Putamen (tissue), 1 donor: ENCODE measurements at places on chromosomes 1 and 21.

DNA sequence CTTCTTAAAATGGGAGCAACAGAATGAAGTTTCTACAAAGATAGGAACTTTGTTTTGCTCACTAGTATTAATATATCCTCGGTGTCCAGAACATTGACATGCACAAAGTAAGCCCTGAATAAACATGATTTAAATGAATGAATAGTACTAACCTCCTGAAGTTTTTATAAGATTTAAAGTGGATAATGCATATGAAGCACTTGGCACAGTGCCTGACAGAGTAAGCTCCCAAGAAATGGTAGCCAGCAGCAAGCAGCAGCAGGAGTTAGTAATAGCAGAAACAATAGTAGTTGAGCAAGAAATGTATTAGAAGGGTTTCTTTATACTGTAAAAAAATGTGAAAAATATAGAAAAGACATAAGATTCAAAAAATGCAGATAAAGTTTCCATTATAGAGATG, 258.1 kb upstream of the C1orf87 start:
- DNase-seq = no peak

GRCh38 chr1:9294910-9295636, 2.4 kb downstream of the SPSB1 start:
- no peak for DNase-seq

DNA sequence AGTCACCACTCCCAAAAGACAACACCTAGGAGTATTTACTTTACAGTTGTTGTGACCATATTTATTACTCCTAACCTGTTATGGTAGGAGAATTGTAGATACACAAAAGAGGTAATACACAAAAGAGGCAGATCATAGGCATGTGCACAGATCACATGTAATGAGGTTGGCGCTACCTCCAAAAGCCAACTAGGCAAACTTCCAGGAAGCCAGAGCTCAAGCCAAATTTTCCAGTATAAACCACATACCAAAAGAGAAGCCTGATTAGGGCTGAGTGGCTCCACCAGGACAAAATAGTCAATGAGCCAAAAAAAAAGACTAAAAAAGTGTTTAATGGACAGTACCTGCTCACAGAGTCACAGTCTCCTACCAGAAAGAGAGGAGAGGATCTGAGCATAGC, 195.0 kb upstream of the PBX1 start:
- no peak for DNase-seq

DNA sequence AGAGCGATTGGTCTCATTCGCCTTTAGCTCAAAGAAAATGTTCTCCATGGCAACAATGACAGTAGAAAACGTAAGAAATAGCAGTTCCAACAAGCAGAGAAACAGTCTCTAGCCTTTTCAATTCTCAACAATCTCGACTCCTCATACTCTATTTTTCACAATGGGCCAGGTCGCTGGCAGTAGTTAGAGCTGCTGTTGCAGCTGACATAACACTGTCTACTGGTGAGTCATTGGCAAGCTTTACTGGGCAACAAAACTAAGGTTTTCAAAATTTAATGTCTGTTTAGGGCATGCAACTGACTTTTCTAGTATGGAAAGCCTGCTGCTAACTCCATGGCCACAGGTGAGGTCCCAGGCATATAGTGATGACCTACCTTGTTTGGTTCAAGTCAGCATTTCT, 221.1 kb upstream of the KAZN start:
- no peak for DNase-seq

GRCh38 chr1:175538442-175538841, 205.0 kb downstream of the TNR start:
- no peak for DNase-seq

GRCh38 chr1:237012788-237013383, 8.6 kb upstream of the MT1HL1 start:
- DNase-seq = no peak

DNA sequence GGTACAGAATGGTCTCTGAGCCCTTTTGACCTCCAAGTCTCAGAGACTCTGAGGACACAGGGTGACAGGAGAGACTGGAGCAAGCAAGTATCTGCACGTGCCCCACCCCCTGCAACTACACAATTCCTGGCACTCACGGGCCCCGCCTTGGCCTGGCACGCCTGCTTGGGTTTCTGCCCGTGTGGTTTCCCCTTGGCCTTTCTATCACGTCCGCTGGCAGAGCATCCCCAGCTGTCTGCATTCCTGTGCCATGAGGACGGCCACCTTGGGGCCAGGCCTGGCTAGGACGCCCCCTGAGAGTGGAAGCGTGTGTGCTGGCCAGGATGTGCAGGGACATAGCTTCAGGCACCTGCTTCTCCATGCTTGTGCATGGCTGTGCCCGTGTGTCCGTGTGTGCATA, 14.3 kb upstream of the EDN2 start:
- DNase-seq = no peak

GRCh38 chr1:24928689-24929397, 1.2 kb downstream of the RUNX3 start:
- no peak for DNase-seq

DNA sequence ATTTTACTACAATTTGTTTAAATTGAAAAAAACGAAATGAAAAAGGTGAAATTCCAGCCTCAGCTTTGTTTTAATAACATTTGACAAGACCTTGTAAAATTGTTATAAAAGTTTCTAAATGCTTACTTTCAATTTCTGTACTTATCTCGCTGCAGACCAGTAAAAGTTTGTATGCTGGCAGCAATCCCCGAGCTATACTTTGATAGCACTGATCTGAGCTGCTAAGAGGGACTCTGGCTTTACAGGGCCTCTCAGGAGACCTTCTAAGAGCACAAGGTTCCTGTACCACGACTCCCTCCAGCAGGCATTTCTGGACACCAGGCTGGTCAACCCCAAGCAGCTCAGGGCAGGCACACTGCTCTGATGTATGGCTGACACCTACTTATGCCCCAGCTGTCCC, 13.1 kb downstream of the STMN1 start:
- no peak for DNase-seq

GRCh38 chr1:39409055-39409816, 82.2 kb upstream of the BMP8A start:
- no peak for DNase-seq

DNA sequence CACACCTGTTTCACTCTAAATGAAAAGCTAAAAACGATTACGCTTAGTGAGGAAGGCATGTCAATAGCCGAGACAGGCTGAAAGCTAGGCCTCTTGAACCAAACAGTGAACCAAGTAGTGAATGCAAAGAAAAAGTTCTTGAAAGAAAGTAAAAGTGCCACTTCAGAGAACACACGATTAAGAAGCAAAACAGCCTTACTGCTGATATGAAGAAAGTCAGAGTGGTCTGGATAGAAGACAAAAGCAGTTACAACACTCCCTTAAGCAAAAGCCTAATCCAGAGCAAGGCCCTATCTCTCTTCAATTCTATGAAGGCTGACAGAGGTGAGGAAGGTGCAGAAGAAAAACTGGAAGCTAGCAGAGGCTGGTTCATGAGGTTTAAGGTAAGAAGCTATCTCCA, 130.7 kb downstream of the SIPA1L2 start:
- DNase-seq = no peak

- no peak for DNase-seq
Measured at GRCh38 chr1:230798491-230798890, 51.3 kb downstream of the CAPN9 start.

- DNase-seq = no peak
Measured at GRCh38 chr1:216532251-216532798, 109.1 kb upstream of the USH2A start.

- DNase-seq = no peak
Measured at GRCh38 chr21:37413553-37414291, 47.1 kb downstream of the DYRK1A start.

DNA sequence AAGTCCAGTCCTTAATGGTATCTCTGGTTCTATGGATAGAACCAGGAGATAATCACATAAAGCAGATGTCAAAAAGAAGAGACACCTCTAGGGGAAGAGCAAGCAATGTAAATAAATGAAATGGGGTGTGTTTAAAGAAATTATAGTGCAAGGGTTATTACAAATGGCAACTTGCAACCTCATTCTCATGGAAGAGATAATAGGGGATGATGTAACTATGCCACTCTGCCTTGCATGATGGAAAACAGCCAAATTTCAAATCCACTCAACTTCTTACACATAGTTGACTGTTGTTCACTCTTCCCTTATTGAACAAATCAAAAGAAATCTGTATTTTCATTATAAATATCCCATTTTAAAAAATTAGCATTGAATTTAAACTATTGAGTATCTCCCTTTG, 274.0 kb upstream of the TMPRSS15 start:
- no peak for DNase-seq

DNA sequence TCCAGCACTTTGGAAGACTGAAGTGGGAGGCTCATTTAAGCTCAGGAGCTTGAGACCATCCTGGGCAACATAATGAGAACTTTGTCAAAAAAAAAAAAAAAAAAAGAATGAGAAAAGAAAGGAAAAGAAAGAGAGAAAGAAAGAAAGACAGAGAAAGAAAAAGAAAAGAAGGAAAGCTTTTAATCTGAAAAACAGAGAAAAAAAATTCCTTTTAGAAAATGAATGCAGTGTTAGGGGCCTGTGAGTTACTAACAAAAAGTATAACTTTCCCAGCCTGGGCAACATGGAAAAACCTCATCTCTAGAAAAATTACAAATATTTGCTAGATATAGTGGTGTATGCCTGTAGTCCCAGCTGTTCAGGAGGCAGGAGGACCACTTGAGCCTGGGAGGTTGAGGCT, 15.9 kb upstream of the SYDE2 start:
- DNase-seq = no peak

- DNase-seq = no peak
Measured at GRCh38 chr21:41605178-41605933, 97.4 kb upstream of the TMPRSS2 start.

GRCh38 chr1:155463865-155464650, 98.5 kb downstream of the ASH1L start:
- DNase-seq = no peak

DNA sequence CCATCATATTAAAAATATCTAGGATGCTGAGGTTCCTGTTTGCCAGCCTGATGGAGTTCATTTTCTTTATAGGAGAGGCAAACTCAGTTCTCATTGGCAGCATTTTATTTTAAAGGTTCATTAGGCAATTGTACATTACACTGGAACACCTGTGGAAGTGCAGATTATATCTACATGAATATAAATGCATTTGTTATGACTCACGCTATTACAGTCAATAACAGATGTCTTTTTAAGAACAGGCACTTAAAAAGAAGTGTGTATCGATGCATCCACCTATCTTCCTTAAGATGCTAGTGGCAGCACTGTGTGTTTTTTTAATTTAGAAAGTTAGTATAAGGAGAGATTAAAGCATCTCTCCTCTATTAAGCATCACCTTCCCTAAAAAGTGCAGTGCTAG, 276.5 kb downstream of the PRDM2 start:
- DNase-seq = no peak

DNA sequence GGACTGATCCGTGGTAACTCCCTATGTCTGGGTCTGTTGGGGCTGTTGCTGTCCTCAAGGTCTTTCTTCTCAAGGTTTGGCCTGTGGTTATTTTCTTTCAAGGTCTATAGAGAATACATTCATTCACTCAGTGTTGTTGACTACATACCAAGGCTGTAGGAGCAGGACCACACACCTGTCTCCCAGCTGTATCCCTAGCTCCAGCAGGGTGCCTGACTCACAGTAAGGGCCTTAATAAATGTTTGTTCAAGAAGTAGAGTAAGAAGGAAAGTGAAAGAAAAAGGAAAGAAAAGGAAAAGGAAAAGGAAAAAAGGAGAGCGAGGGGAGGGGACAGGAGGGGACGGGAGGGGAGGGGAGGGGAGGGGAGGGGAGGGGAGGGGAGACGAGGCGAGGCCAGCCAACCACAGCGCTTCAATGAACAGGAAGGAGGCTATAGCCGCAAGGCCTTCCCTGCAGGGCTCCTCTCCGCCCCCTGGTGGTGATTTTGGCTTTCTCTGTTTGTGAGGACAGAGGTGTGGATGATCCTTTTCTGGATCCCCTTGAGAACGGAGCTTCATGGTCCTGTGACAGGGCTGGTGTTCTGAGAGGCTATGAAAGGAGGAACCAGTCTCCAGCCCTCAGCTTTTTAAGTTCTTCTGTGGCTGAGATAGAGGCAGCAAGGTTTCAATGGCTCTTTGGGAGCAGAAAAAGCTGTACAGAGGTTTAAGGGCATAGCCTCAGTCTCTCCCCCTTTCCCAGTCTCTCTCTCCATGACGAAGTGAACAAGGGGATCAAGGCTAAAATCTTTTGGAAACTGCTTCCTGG, 30.6 kb upstream of the LCE5A start:
- DNase-seq = no peak

DNA sequence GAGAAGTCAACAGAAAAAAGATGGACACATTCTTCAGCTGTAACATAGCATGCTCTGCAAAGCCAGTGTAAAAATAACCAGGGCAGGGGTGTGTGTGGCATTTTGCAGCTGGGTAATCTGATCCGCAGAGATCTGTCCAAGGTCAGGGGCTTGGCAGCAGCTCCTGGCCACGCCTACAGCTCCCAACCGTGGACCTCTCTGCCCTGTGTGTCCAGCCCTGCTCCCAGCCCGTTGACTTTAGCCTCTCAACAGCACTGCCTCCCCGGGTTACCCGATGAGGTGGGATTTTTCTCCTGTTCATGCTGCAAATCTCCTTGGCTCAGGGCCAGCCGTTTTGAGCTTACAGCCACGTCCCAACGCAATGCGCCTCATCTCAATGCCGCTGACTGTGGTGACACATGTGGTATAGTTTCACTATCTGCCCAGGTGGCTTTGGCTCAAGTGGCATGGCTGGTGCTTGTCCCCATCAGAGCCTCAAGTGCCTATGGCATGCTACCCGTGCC, 68.1 kb downstream of the VWA5B1 start:
- DNase-seq = no peak

- no peak for DNase-seq
Measured at GRCh38 chr1:245751116-245751515, 596.3 kb downstream of the KIF26B start.

- peak; percentile 21 for DNase-seq
Measured at GRCh38 chr1:10639775-10640578, 156.5 kb downstream of the CASZ1 start.

- no peak for DNase-seq
Measured at GRCh38 chr1:67889953-67890567, 56.8 kb upstream of the GNG12 start.

GRCh38 chr1:180199018-180199417, 31.0 kb upstream of the LHX4 start:
- DNase-seq = no peak

DNA sequence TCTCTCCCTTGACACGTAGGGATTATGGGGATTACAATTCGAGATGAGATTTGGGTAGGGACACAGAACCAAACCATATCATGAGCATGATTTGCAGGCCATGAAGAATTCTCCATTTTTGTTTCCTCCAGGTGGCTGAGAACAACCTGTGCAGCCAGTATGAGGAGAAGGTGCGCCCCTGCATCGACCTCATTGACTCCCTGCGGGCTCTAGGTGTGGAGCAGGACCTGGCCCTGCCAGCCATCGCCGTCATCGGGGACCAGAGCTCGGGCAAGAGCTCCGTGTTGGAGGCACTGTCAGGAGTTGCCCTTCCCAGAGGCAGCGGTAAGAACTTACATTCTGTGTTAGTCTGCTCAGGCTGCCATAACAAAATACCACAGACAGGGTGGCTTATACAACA, 9.7 kb downstream of the MX1 start:
- no peak for DNase-seq

GRCh38 chr1:55699228-55699627, 484.1 kb upstream of the USP24 start:
- no peak for DNase-seq
